ENCODE measurements at places on chromosomes 16 and 17. TPM values are rescaled to one million over a fixed set of nuclear protein-coding genes. Genes with fewer than 3 reads are reported as not detected.

The DPEP2 gene
- 1.4 TPM for total RNA-seq

The EME1 gene
- 2.9 TPM for total RNA-seq

The KRT24 gene
- not detected for total RNA-seq

The E2F4 gene
- 81.6 TPM for total RNA-seq

The CHST5 gene
- total RNA-seq, result 0.19 TPM

The OR3A3 gene
- not detected for total RNA-seq

The GRN gene
- 484 TPM for total RNA-seq

The SYT17 gene
- total RNA-seq, result 1.5 TPM

The FKBP10 gene
- total RNA-seq, result 243 TPM

The SRL gene
- 0.06 TPM for total RNA-seq

The IRF8 gene
- 23.8 TPM for total RNA-seq

The CCL15 gene
- not detected for total RNA-seq

The HBZ gene
- 0.19 TPM for total RNA-seq

The CCL1 gene
- not detected for total RNA-seq

The PKD1 gene
- total RNA-seq, result 82.1 TPM

The TNP2 gene
- total RNA-seq, result not detected

All from bladder microvascular endothelial cell (primary cell).